ENCODE measurements at places on chromosomes 3 and 15.

- DNase-seq, result no peak
These were observed 238.4 kb upstream of the CTDSPL start for GRCh38 chr3:37622999-37623883.

DNA sequence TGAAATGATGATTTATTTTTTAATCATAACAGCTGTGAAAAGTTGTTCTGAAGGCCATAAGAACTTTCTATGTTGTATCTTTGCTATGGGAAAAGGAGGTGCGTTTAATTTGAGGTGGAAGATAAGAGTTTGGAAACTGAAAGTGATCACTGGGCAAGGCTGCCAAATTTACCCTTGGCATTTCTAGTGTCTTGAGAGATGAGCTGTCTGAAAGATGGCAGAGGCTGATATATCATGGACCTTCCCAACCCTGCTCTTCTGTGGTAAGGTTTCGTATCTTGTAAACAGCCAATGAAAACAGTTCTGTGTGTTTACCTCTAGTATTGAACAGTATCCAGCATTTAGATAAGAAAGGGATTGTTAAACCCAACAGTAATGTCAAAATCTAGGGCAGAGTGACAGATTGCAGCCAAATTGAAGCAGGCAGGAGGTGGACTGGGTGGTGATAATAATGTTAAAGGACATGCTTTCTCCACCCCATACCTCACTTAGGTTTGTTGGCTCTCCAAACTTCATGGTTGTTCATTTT, 15.8 kb upstream of the NFKBIZ start:
- no peak for DNase-seq

- no peak for DNase-seq
These were observed 34.8 kb upstream of the PFN2 start for GRCh38 chr3:150005243-150006112.

GRCh38 chr15:74252721-74253120, 16.6 kb downstream of the CCDC33 start:
- no peak for DNase-seq

DNA sequence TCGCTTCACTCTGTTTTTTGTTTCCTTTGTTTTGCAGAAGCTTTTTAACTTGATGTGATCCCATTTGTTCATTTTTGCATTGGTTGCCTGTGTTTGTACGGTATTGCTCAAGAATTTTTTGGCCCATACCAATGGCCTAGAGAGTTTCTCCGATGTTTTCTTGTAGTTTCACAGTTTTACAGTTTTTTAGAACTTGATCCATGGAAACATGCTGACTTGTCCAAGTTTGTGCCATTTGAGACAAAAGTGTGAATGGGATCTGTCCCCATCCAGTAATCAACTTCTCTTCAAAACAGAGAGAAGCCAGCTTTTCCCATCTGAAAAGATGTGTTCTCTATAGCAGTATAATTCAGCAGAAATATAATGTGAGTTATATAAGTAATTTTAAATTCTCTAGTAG, 266.5 kb upstream of the LRTM1 start:
- no peak for DNase-seq

DNA sequence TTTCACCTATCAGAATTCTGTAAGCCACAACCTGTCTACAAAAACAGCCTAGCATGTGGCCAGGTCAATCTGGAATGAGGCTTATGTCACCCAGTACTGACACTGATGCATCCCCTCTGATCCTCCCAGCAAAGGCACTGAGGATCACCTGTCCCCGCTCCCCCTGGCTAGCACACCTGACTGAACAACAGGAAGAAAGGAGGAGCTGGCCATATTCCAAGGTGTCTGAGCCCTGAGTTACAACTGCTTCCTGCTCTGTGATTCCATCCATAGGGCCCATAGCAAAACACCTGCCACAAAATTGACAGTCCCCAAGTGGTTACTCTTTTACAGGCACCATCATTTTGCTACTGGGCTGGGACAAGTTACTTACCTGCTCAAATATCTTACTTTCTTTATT, 555.5 kb upstream of the CFAP20DC start:
- DNase-seq, result no peak

GRCh38 chr3:158134363-158134762, 24.5 kb downstream of the RSRC1 start:
- no peak for DNase-seq

- no peak for DNase-seq
These were observed 268.7 kb downstream of the EDEM1 start for GRCh38 chr3:5456199-5456598.

DNA sequence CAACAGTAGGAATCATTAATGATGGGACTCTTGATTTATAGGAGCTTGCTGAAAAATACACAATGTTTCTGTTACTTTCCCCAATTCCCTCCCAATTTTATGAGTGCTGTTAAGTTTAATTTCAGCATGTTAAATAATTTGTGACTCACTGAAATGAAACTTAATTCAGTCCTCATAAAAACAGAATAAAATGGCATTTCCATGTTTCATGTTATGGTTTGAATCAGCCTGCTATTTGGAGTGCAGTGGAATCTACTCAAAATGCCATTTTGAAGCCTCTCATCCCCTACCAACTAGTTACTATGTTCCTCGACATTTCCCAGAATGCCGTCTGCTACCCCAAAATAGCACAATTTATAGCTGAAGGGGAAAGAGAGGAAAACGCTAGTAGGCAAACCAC, 237.5 kb downstream of the ADAMTS17 start:
- no peak for DNase-seq

GRCh38 chr3:101984356-101984755, 135.0 kb downstream of the NFKBIZ start:
- DNase-seq, result no peak

DNA sequence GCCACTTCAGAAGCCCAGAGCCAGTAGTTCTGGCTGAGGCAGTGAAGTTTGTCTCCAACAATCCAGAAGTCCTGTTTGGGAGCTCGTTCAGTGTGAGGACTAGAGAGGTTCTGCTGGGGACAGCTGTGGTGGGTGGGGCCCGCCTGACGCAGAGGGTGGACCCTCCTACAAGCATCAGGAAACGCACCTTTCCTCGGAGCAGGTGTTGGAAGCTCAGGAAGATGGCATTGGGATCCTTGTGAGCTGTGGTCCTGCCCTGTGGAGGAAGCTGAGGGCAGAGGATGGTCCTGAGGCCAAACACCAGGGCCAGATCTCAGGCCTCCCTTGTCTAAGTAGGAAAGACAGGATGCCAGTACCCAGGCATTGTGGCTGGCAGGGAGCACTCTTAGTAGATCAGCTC, 5.1 kb downstream of the THPO start:
- no peak for DNase-seq

DNA sequence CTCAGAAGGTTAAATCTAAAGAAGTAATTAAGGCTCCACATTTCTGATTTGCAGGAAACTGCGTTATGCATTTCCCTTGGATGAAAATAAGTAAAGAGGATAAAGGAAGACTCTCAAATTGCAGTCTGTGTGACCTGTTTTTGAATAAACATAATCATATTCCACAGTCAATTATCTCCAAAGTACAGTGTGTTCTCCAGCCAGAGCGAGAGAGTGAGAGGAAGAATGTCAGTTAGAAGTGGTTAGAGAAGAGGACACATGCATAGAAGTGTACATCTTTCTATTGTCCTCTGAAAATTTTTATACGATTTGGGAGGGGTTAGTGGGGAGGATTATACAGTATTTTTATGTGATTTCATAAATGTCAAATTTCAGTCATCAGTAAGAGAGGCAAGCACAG, 487.1 kb downstream of the LPP start:
- no peak for DNase-seq

DNA sequence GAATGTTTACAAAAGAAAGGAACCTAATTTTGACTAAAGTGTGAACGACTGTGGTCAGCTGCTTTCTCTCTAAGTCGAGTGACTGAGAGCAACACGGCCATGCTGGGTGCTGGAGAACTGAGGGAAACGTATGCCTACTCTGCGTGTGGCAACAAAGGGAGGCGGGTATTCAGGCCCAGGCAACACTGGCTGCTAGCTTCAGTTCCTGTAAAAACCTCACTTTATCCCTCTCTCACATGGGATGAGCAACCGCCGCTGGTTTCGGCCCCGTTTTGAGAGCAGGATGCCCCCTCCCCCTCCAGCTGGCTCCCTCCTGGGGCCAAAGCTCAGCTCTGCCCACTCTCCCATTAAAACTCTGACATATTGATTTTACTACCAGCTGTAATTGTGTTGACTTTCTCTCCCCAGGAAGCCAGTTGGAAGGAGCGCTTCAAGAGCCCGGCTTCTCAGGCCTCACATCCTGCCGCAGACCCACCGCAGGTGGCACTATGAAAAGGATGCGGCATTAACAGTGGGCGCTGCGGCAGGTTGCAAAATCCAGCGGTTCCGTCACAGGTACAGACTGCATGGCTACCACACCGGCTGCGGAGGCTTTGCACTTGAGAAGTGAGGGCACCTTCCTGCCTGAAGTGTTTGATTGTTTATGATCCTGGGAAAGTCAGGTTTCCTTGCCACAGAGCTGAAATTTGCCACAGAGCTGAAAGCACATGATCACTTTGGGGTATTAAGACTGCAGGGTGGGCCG, 12.7 kb downstream of the PLXND1 start:
- DNase-seq, result no peak

GRCh38 chr3:4350789-4351163, 47.6 kb downstream of the SETMAR start:
- peak; percentile 23 for DNase-seq

DNA sequence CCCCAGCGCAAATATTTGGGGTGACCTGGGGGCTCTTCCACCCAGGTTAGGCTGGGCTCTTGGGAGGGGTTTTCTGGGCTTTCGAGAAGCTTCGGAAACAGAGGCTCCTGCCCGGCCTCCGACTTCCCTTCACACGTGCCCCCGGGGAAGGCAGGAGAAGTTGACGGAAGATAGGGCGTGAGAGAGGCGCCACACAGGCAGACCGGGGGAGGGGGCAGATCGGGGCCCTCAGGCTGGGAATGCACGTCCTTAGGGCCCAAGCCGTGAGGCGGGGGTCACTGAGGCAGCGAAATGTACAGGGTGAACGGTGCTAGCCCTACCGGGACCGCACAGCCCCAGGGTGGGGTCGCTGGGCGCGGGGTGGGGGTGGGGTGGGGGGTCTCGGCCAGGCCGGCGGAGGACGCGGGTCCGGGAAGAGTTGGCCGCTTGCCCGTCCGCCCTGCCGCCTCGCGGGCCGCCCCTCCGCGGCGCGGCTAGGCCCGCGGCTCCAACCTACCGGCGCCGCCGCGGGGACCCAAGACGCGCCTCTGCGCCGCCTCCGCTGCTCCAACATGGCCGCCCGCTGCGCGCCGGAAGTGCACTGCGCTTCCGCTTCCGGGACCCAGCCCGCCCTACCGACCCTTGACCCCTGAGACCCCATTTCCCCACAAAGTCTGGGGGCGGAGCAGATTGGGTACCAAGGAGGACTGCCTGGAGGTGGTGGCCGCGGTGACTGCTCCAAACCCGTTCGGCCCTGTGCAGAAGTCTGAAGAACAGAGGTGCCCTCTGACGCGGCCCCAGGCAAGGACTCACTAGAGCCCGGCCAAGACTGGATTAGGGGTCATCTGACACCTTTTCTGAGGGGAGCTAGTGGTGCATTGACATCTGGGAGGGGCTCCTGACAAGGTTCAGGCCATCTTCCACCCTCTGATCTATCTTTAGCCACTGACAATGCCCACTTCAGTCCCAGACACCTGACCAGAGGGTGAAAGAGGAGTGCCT, at the start of gene CCDC71:
TSS of gene CCDC71 (minus strand) at position 561 of the 981 bp plus-strand sequence. CDS start 2,123 bp downstream, outside the sequence.
- DNase-seq, result peak; percentile 23

- no peak for DNase-seq
These were observed 1.2 kb downstream of the PARP16 start for GRCh38 chr15:65285291-65286068.

GRCh38 chr3:129121792-129122411, at the start of gene RAB43:
Gene RAB43, minus strand, starts transcription at chr3:129121804. Its CDS starts 315 bp downstream, at chr3:129121489.
- DNase-seq, result peak; percentile 71

DNA sequence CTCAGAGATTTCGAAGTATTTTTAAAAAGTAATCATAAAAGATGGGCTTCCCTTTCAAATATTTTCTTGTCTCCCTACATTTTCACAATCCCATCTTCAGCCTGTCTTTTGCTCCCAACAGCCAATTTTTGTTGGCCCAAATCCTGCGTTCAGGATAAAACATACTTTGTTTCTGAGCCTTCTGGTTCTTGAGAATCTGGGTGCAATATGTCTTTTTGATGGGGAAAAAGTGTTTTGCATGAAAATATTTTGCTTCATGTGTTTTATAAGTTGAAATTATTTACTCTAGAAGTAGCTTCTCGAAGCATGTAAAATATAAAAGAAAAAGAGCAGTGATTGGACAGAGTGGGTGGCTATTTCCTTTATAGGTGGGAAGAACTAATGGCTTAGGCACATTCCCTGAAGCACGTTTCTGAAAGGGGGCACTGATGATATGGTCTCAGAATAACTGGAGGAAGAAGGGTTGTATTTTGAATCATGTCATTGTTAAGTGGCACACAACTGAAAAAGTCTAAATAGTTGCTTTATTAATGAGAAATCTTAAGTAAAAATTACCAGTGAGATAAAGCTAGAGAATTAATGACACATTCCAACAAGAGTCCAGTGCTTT, 3.9 kb downstream of the UNC13C start:
- no peak for DNase-seq

DNA sequence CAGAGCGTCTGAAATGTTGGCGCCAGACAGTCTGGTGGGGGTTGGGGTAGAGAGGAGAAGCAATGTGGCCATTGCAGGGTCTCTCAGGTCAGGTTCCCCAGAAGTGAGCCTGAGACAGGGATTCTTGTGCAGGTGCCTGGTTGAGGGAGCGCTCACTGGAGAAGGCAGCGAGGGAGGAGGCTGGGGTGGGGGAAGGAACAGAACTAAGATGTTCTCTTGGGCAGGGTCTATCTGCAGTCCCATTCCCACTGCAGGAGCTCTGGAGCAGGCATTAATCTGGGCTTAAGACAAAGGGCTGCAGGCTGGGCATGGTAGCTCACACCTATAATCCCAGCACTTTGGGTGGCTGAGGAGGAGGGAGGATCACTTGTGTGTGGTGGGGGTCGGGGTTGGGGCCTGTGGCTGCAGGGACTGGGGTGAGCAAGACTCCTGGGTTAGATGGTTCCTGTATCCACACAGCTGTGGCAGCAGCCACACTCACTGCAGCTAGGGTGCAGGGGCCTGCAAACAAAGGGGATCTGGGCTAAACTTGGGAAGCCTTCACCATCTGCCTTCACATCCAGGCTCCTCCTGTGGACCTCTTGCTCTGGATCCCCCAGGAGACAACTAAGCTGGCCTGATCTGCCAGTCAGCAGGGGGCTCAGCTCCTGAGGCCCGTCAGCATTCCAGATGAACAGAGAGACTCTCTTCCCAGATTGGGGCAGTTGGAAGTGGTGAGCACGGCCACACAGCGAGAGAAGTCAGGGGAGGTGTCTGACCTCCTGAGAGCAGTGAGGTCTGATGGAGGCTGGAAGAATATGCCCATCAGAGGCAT, 172.5 kb downstream of the ABHD5 start:
- DNase-seq, result no peak

DNA sequence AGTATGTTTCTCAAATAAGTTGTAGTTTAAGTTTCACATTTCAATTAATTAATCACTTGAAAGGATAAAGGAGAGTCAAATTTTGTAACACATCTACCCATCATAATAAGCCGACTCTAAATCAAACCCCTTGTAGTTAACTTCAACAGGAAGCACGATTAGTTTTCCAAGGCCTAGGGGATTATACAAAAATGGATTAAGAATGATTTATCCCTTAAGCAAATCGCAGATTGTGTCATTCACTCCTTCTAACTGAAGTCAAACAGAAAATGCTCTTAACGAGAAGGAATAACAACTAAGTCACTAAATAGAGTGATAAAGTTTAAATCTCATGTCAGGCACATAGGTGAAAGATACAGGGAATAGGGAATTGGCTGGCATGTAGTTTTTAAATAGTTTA, 792.8 kb downstream of the ZPLD1 start:
- no peak for DNase-seq

All from stimulated activated CD4-positive, alpha-beta T cell treated with anti-CD3 and anti-CD28 coated beads, Interleukin-1b, Interleukin-23, amount 100 ng/mL, for 1 hour (primary cell).